ENCODE measurements at places on chromosomes 5 and 9.

DNA sequence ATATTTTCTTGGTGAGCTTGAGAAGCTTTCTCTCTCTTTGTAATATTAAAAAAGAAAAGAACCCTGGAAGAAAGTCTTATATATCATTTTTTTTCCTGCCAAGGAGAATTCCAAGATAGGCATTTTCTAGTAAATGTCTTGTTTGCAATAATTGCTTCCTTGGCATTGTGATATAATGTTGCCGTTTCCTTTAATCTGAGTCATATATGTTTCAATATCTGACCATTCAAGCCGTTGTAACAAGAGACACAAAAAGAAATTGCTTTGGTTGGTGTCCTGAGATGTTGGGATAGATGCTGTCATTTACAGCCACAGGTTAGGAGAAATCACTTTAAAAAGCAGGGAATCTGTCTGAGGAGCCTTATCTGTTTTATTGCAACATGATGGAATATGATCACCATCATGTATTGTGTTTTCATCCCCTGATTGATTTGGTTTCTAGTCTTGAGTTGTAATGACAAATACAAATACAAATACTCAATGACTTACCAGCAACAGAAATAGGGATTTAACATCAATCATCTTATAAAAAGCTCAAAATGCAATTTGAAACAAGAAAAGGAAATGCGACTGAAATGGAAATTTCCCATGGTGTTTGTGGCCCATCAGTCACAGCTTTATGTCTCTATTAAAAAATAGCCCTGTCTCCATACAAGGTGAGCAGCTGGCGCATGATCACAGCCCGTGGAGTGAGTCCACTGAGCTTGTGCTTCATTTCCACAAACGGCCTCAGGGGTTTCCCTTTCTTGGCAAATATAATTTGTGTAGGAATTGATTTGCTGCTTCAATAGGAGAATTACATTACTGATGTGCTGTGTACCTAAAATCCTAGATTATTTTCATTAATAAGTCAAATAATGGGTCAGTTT is 250.1 kb upstream of the TRPC7 start:
- DNase-seq, result peak; percentile 23

DNA sequence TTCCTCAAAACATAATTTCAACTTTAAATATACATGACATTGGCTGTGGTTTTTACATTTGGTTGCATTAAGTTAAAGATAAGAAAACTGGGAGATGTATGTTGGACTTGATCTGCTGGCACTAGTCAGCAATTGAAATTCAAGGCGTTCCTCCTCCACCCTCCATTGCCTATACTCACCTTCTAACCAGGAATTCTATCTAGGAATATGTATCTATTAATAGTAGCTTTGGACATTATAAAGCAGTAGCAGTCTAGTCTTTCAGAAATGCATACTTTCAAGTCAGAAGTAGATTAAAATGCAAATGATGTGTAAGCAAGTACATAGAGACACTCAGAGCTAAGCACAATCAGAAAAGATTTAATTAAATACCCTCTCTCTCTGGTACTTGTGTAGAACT is 24.9 kb downstream of the FER start:
- no peak for DNase-seq

- DNase-seq, result no peak
Measured at GRCh38 chr5:1660511-1660910, 136.8 kb upstream of the LPCAT1 start.

GRCh38 chr9:131708226-131709002 is 31.5 kb downstream of the RAPGEF1 start:
- no peak for DNase-seq

DNA sequence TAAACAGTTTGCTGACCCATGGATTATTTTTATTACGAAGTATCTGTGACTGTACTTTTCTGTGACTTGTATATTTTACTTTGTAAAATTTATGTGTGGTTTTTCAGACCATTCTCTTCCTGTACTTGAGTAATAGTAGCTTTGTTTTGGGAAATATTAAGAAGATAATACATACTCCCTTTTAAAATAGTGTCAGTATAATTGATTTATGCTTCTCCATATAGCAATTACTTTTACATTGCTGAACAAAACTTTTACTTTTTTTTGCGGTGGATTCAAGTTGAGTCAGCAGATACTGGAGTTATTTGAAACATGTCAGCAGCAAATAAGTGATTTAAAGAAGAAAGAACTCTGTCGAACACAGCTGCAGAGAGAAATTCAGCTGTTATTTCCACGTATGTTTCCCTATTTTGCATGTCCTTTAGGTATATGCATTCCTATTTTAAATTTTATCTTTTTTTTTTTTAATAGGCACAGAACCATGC is 28.4 kb downstream of the TENT2 start:
- DNase-seq, result no peak

- DNase-seq, result no peak
Measured at GRCh38 chr5:11719888-11720481, 184.3 kb downstream of the CTNND2 start.

- DNase-seq, result no peak
Measured at GRCh38 chr9:78292716-78293497, 4.0 kb upstream of the PSAT1 start.

DNA sequence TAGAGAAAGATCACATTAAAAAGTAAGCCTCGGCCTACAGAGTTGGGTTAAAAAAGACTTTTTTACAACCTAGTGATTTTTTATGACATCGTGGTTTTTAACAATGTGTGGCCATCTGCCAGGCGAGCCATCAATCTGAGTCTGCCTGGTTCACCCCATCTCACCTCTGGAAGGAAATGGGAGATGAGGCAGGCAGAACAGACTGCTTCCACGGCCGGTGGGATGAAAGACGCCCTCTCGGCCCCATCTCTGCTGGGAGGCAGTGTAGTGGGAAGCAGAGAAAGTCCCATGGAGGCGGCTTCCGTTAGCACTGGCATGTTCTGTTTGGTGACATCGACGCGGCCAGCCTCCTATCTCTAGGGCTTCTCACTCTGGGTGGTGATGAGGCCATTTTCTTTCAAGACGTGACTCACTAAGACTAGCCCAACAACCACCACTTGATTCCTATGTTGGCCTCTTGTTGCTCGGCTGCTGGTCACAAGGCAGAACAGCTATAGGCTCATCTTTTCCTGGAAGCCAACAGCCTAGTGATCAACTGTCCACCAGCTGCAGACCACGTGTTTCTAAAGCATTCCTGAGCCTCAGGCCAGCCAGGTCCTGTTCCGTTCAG is 132.4 kb upstream of the OTULINL start:
- no peak for DNase-seq

- DNase-seq, result peak; percentile 37
Measured at GRCh38 chr5:151002250-151002649, 18.1 kb upstream of the GPX3 start.

Measured in T47D (cell line).